ENCODE measurements at places on chromosomes 2 and 18.

- no peak for DNase-seq
Measured at GRCh38 chr18:35408843-35409261, 31.7 kb upstream of the ZNF396 start.

- DNase-seq = peak; percentile 25
Measured at GRCh38 chr2:88880441-88880953, 189.0 kb downstream of the RPIA start.

DNA sequence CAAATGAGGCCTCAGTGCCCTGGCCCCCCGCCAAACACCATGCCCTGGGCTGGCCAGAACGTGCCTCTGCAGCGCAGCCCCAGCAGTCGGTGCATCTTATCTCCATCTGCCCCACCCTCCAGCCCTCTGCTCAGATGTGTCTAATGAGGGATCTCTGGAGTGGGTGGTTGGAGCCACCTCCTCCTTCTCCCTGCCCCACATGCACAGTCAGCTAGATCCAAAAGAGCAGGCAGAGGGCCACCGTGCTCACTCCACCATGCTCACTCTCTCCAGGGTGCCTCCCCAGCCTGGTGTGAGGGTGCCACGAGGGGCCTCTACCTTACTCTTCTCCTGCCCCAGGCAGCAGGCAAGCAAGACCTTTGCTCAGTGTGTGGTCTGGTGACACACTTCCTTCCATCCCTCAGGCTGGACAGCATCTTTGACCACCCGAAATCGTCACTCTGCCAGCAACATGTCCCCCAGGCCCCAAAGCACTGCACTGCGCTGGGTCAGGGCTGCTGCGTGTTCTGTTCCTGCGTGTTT, 266.1 kb upstream of the HDAC4 start:
- no peak for DNase-seq

DNA sequence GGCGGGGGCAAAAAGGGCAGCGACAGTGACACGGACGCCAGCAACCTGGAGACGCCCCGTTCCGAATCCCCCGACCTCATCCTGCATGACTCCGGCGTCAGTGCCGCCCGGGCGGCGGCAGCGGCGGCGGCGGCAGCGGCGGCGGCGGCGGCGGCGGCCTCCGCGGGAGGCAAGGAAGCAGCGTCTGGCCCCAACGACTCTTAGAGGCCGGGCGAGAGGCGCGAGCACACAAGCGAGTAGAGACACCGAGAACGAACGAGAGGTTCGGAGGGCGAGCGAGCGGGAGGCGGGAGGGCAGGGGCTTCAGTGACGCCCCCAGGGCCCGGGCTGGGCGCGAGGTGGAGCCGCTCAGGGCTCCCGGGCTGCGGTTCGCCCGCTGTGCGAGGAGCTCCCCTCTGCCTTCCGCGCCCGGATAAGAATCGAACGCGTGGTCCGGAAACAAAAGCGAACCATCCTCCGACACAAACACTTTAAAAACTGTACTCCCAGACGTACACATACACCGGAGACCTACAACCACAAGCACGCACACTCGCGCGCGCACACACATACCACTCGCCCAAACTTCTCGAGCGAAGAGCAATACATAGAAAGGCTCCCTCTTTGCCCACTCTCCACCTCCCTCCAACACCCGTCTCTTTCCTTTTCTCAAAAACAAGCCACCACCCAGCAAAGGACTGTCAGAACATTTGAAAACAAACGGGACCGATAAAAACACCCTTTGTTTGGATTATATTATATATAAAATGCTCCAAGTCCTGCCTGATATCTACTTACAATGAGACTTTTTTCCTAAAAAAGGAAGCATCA, 2.8 kb downstream of the SP9 start:
- no peak for DNase-seq

DNA sequence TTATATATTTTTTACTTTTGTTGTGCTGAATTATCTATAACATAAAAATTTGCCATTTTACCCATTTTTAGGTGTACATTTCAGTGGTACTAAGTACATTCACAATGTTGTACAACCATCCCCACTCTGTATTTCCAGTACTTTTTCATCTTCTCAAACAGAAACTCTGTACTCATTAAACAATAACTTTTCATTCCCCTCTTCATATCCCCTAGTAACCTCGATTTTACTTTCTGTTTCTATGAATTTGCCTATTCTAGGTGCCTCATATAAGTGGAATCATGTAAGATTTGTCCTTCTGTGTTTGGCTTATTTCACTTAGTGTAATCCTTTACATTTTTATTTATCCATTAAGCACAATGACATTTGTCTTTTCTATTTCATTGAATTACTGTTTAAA, 51.3 kb downstream of the GTF2A1L start:
- no peak for DNase-seq

DNA sequence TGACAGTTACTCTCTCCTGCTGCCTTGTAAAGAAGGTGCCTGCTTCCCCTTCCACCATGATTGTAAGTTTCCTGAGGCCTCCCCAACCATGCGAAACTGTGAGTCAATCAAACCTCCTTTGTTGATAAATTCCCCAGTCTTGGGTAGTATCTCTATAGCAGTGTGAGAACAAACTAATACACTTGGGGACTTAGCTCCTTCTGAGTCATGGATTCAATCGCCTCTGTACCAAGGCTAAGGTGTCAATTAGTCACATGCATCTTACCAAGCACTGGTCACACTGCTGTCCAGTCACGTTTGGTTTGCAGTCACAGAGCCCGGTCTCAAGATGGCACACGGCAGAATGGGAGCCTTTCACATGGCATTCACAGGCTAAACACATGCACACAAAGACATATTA, 100.6 kb downstream of the LAMA1 start:
- no peak for DNase-seq

GRCh38 chr2:140023291-140023690, 1243.1 kb upstream of the NXPH2 start:
- no peak for DNase-seq

DNA sequence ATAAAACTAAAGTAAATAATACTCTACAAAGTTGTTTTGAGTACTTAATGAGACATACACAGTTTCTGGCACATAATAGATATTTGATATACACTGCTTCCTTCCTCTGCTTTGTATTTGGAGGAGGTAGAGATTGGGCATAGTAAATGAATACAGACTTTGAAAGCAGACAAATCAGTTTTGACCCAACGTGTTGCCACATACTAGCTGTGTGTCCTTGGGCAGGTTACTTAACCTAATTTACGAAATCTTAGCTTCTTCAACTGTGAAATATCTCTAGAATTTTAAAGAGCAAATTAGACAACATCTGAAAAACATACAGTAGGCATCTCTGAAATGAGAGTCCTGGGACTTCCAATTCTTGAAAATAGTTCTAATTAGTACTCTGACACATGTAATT, 425.4 kb downstream of the TGIF1 start:
- no peak for DNase-seq

DNA sequence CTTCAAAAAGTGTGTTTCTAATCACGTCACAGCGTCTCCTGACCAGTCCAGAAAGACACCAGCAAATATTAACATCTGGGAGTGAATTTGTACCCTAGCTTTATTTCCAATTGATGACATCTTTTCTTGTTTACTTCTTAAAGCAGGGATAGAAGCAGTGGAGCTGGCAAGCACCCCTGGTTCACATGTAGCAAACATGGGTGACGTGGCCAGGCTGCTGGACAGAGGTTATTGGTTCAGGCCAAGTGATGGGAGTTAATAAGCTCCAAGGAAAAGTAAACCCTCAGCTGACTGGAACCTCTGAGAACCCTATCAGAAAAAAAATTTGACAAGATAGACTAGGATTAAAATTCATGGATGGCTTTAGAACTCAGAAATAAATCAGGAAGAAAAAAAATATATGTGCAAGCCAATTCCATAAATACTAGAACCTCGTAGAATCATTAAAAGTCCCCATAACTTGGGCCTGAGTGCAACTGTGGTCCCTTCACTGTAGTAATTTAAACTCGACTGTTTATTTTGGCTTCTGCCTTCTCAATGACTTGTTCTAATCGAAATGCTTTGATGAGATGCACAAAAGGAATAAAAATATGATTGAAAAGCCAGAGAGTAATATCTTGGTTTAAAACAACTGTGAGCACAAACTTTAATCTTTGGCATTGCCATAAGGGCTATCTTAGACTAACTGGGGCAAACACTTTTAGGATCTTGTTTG, 121.5 kb upstream of the CTAGE1 start:
- DNase-seq = no peak

- no peak for DNase-seq
Measured at GRCh38 chr2:180699657-180700361, 280.6 kb upstream of the UBE2E3 start.

- DNase-seq = no peak
Measured at GRCh38 chr18:78977637-78978348, 1.8 kb upstream of the SALL3 start.

- no peak for DNase-seq
Measured at GRCh38 chr18:79567481-79568147, 112.0 kb upstream of the CTDP1 start.

DNA sequence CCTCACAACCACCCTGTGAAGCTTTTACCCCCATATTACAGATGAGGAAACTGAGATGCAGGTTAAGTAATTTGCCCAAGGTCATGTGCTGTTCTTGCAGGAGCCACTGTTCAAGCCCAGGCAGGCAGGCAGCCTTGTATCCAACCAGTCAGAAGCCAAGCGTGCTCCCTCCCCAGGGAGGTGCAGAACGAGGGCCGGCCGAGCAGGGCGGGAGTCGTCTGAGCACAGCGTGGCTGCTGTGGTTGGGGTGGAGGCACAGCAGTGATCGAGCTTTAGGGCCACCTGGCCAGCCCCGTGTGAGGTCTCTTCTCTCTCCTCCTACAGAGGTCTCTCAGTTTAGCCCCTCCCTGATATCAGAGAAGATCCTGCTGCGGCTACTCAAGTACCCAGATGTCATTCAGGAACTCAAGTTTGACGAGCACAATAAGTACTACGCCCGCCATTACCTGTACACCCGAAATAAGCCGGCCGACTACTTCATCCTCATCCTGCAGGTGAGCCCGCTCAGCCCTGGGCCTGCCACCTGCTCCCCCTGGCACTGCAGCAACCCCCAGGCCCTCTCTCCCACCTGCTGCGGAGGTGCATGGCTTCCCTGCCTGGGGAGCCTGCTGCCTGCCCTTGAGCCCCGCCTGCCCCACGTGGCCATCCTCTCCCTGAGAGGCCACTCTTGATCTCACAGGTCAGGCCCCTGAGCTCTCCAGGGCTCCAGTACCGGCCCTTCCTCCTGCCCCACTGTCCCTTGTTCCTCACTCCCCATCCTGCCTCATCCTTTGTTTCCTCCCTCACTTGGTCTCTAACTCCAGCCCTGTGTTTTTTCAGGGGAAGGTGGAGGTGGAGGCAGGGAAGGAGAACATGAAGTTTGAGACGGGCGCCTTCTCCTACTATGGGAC, 17.1 kb upstream of the CNNM3 start:
- no peak for DNase-seq

- peak; percentile 3 for DNase-seq
Measured at GRCh38 chr2:190467575-190468083, 59.5 kb downstream of the MFSD6 start.

GRCh38 chr2:98356729-98357128, 10.5 kb downstream of the CNGA3 start:
- DNase-seq = peak; percentile 86
